NB4 (cell line): ENCODE measurements at places on chromosomes 2 and 18.

DNA sequence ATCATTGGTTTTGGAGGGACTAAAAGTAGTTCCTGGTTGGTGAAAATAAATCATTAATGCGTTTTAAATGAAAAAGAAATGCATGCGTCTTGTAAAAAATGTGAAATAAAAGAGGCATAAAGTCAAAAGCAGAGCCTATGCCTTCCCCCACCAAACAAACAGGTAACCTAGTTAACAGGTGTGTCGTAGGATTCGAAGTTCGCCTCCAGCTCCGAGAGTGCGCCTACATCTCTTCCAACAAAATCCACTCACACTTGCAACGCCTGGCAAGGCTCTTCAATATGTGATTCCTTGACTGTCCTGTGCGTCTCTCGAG is 677 bp upstream of the SMAD4 start:
- no peak for DNase-seq

GRCh38 chr2:218340656-218341055 is 16.0 kb upstream of the CATIP start:
- DNase-seq: no peak

GRCh38 chr2:55019526-55020258 is 30.6 kb downstream of the RTN4 start:
- DNase-seq: peak; percentile 84

DNA sequence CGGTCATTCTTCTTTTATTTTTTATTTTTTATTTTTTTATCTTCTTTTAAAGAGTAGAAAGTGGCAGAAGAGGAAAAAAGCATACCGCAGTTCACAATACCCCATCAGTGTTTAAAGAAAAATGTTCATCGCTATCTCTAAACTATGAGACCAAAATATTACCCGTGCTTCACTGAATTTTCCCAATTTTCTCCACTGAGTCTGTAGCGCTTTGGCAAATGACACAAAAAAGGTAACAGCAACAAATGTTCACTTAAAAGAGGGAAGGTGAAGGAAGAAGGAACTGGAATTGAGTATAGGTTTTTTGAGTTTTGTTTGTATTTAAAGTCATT is 15.1 kb upstream of the RIOK3 start:
- DNase-seq: no peak

DNA sequence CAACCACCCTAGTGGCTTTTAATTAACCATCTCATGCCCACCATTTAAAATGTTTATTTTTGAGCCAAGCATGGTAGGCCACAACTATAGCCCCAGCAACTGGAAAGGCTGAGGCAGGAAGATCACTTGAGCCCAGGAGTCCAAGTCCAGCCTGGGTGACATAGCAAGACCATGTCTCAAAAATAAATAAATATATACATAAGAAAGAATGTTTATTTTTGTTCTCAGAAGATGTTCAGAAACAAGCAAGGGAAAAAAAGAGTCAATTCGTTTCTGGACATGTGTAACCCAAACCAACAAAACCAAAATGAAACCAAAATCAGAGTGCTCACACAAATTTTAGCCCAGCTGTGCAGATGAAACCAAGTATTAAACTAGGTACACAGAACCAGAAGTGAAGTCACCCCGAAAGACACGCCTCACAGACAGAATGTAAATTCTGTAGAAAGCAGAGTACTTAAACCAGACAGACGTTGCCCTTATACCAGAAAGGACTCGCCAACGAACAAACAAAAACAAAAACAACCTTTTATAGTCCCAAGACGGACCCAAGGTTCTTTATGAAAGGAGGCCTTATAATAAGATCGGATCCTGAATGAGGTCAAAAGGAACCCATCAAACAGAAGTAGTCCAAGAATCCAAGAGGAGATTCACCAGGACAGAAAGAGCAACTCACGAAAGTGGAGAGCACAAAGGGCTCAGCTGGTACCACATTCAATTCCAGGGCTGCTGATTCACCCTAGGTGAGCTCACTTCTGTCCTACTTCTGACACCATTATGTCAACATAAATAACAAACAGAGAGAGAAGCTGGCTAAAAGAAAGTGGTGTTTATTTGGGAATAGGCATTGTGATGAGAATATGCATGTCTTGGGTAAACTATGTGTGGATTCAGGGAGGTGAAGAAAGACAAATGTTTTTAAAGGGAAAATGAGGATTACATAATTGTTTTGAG is 31.8 kb upstream of the MTCL1 start:
- no peak for DNase-seq

DNA sequence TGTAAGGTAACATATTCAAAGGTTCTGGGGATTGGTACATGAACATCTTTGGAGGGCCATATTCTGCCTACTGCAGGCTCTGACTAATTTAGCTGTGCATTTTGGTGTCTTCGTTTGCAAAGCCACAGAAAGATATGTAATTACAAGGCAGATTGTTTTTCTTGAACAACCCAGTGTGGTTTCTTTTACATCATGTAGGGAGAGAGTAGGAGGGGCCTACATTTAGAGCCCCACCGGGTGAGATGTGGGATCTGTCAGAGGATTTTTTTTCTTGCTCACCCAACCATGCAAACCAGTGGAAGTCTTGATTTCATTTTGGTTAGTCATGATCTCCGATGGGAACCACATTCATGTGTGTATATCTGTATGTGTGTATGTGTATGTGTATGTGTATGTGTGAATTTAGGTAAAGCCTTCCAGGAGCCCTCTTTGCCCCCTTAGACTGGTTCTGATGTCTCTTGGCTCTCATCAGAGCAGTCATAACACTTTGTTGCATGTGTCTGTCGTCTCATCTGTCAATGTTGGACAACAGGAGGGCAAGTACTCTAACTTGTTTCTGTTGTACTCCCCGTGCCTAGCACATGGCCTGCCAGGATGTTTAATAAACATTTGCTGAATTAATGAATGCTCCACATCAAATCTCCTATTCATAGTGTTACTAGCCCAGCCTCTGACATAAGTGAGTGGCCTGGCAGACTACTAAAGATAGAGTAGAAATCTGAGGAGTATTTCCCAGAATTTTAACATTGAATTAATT is 239.9 kb downstream of the MTX2 start:
- DNase-seq: no peak

GRCh38 chr2:20093263-20094141 is 42.1 kb upstream of the LAPTM4A start:
- peak; percentile 34 for DNase-seq

- no peak for DNase-seq
These were observed 93.5 kb downstream of the CAPN13 start for GRCh38 chr2:30713698-30714097.

- DNase-seq: no peak
These were observed 108.0 kb downstream of the DTNA start for GRCh38 chr18:34818064-34818463.

- no peak for DNase-seq
These were observed 4.5 kb downstream of the RHOB start for GRCh38 chr2:20451341-20451740.
